ENCODE measurements at places on chromosomes 7 and 10. TPM values are rescaled to one million over a fixed set of nuclear protein-coding genes. Genes with fewer than 3 reads are reported as not detected.

Gene PRPF18
- total RNA-seq: 23.7 TPM

Gene SLC13A1
- not detected for total RNA-seq

DNA sequence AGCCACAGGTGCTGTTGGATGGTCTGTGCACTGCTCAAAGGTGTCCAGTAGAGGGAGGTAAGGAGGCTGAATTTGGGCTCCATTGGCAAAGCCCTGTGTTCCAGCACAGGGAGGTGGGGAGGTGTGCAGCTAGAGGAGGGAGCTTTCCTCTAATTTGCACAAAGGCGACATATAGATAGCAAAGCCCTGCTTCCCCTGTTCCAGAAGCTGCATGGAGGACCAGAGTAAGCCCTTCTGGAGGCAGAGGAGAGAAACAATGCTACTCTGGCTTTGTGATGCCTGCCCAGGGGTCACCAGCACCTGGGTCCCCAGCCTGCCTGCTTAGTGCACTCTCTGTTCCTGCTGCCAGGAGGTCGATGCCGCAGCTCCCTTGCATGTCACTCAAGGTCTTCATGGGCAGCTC, 3.4 kb upstream of the ARHGAP22 start:
- H3K27me3 ChIP-seq: no peaks in the 10 kb centered on the region
- peaks cover 4% of the 10 kb centered on the region for H3K4me1 ChIP-seq
- no peak for DNase-seq
- no peaks in the 10 kb centered on the region for H3K36me3 ChIP-seq
- no peak overlapping the region for H3K27ac ChIP-seq

Gene TAS2R5
- total RNA-seq: 2.2 TPM

Gene ZPBP
- not detected for total RNA-seq

Gene HOXA5
- total RNA-seq: 16.0 TPM

GRCh38 chr7:129522088-129522970, 20.0 kb downstream of the SMKR1 start:
- H3K4me3 ChIP-seq: no peak overlapping the region
- no peaks in the 10 kb centered on the region for H3K27me3 ChIP-seq
- H3K27ac ChIP-seq: no peak overlapping the region
- no peaks in the 10 kb centered on the region for H3K36me3 ChIP-seq
- no peak for DNase-seq

DNA sequence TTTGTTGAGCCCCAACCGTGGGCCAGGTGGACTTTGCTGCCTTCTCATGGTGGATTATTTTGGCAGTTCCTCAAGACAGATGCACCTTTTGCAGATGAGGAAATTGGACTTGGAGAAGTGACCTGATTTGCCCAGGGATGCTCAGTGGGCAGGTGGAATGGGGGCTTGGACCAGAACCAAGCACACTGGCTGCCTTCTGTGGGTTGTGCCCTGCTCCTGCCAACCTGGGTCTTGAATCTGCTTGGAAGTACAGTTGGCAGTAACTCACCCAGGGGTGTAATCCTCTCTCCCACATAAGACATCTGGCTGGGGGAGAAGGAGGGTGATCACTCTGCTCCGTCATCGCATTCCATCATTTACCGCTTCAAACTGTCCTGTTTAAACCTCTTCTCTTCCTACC, 110.5 kb upstream of the GPR26 start:
- no peak overlapping the region for H3K27ac ChIP-seq
- H3K4me1 ChIP-seq: no peaks in the 10 kb centered on the region
- no peaks in the 10 kb centered on the region for H3K36me3 ChIP-seq
- DNase-seq: no peak

DNA sequence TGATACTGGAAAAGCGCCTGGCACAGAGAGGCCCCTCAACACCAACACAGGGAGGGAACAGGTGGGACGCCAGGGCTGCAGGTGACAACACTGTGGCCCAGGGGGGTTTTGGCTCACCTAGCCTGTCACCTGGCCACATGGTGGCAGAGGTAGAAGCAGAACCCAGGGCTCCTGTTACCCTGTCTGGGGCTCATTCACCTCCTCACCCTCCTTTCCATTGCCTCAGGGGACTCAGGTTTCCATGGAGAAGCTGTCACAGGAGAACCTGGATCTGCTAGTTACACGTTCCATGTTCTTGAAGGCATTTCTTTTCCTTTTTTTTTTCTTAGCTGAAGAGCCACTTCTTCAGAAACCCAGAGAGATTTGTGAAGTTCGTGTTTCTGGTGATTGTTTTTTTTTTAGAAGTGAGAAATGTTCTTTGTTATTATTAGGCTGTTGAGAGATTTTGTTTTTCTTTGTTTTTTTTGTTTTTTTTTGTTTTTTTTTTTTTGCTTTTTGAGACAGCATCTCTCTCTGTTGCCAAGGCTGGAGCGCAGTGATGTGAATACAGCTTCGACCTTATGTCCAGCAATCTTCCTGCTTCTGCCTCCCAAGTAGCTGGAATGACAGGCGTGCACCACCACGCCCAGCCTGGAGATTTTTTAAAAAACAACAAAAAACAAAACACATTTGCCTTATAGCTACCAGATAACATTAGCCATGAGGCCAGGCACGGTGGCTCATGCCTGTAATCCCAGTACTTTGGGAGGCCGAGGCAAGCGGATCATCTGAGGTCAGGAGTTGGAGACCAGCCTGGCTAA, 16.0 kb downstream of the DENND2A start:
- no peaks in the 10 kb centered on the region for H3K27me3 ChIP-seq
- no peak overlapping the region for H3K27ac ChIP-seq
- H3K4me3 ChIP-seq: no peak overlapping the region
- H3K4me1 ChIP-seq: peaks cover 15% of the 10 kb centered on the region

GRCh38 chr7:141688043-141688442, 13.9 kb downstream of the DENND11 start:
- DNase-seq: no peak
- no peaks in the 10 kb centered on the region for H3K4me1 ChIP-seq
- no peaks in the 10 kb centered on the region for H3K27me3 ChIP-seq
- H3K4me3 ChIP-seq: no peak overlapping the region

GRCh38 chr10:44749151-44749550, 162.0 kb upstream of the TMEM72 start:
- H3K4me1 ChIP-seq: no peaks in the 10 kb centered on the region
- no peak overlapping the region for H3K27ac ChIP-seq
- no peak overlapping the region for H3K4me3 ChIP-seq
- no peak for DNase-seq
- H3K36me3 ChIP-seq: no peaks in the 10 kb centered on the region

Data from upper lobe of right lung (tissue), 1 donor.